HepG2 (cell line): ENCODE measurements at places on chromosomes 12 and 14. TPM values are rescaled to one million over a fixed set of nuclear protein-coding genes. Genes with fewer than 3 reads are reported as not detected.

DYRK2 gene
- 10.1 and 11.5 TPM in 2 replicates for total RNA-seq

DNA sequence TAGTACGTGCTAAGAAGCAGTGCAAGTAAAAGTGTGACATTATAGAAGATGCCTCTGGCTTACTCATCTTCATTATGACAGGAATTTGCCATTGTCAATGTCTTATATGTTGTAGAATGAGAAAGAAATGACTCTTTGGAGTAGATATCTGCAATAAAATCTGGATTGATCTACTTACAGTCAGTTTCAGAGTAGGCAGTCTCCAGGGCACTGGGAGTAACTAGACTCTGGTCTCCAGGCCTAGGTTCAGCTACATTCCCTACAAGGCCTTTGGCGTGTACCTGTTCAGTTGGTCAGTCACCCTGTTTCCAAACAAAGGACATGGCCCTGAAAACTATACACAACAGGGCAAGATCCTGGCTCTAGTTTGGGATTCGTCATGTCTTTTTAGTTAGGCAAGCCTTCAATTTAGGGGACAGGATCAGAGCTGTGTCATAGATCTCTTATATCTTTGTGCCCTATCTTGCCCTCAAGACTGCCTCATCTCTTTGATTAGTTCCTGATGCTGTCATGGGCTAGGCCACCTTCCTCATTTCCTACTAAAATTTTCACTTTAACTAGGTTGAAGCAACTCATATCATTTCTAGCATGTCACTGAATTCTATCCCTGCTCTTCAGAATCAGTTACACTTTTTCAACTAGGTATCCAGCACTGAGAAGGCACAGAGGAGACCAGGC is 410.0 kb downstream of the RAD51B start:
- DNase-seq = no peak

OR6C4 gene
- not detected in 2 replicates for total RNA-seq

DNA sequence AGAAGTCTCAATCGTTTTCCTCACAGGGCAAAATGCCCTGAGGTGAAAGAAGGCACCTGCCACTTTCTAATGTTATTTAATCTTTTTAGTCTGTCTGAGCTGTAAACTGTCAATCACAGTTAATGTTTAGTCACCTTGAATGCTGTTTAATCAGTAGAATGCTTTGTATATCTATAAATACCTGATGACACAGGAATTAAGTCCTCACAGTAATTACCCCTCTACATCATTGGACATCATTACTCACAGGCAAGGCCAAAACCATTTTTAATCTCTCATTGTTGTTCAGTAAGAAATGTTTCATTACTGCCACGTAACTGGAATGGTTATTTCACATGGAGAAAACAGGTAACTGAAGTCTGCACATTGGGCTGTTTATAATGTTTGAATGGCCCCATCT is 178.8 kb downstream of the EXOC5 start:
- DNase-seq = no peak

- DNase-seq = no peak
These were observed 38.6 kb downstream of the EID3 start for GRCh38 chr12:104342147-104342546.

- peak; percentile 61 for DNase-seq
These were observed 29.6 kb downstream of the SMUG1 start for GRCh38 chr12:54159140-54159539.

- peak; percentile 42 for DNase-seq
These were observed 5.5 kb downstream of the DUSP6 start for GRCh38 chr12:89346741-89347324.

ERBB3 gene
- total RNA-seq = 55.2 and 93.6 TPM in 2 replicates

GRCh38 chr14:51725061-51725460 is 73.4 kb downstream of the FRMD6 start:
- no peak for DNase-seq

DNA sequence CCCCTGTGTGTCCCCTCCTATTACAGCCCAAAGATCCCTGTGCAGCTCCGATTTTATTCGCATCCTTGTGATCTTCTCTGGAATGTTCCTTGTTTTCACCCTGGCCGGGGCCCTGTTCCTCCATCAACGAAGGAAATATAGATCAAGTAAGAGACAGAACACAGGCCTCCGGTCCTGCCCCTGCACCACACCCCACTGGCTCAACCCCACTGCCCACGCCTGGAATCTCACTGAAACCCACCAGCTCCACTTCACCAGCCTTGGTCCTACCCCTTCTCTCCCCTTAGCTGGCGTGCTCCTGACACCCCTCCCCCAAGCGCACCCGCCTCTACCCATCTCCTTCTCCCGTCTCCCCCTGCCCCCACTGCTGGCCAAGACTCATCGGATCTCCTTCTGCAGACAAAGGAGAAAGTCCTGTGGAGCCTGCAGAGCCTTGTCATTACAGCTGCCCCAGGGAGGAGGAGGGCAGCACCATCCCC is 934 bp upstream of the TAPBPL start:
- no peak for DNase-seq

TMEM233 gene
- total RNA-seq = not detected in 2 replicates

DNA sequence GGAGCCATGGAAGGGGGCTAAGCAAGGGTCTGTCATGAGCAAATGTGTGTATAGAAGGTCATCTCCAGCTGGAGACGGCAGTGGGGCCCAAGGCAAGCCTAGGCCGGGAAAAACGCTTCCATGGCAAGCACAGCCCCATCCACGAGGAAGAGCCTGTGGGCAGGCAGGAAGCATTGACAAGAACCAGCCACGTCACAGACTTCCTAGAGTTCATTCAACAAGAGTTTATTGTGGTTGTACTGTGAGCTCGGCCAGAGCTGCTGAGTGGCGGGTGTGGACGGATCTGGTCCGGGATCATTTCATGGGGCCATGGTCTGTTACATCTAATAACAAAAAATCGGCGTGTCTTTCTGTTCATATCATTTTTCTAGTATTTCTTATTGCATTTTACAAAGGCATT is 311.7 kb downstream of the TMEM121 start:
- no peak for DNase-seq

GRCh38 chr12:124496584-124496983 is 70.8 kb downstream of the NCOR2 start:
- no peak for DNase-seq

OR4E2 gene
- total RNA-seq = not detected in 2 replicates

MAP4K5 gene
- 23.9 and 26.3 TPM in 2 replicates for total RNA-seq

GRCh38 chr14:98093111-98093510 is 1178.9 kb downstream of the BCL11B start:
- no peak for DNase-seq

- no peak for DNase-seq
These were observed 298.5 kb downstream of the ERC1 start for GRCh38 chr12:1289371-1290155.

DNA sequence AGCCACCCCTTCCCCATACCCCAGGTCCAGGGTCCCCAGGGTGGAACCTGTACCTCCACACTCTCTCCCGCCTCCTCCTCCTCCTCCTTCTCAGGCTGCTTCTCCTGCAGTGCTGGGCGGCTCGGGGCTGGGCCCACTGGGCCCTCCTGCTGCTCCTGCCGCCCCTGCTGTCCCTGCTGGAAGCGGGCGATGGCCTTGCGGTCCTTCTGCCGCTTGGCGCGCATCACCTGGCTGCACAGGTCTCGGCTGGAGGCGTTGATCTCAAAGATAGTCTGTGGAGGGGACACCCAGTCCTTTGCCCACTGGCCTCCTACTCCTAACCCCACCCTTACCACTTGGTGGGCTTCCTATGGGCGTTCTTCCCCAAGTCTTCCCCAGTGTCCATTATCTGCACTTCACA is 14.5 kb downstream of the CFAP73 start:
- DNase-seq = no peak

GRCh38 chr14:95920769-95921438 is 44.3 kb downstream of the TUNAR start:
- DNase-seq = no peak

- no peak for DNase-seq
These were observed 9.9 kb downstream of the DBX2 start for GRCh38 chr12:45040977-45041376.
